ENCODE measurements at places on chromosomes 2 and 18.

GRCh38 chr2:152307863-152308262 lies 27.1 kb upstream of the FMNL2 start:
- no peak for DNase-seq

DNA sequence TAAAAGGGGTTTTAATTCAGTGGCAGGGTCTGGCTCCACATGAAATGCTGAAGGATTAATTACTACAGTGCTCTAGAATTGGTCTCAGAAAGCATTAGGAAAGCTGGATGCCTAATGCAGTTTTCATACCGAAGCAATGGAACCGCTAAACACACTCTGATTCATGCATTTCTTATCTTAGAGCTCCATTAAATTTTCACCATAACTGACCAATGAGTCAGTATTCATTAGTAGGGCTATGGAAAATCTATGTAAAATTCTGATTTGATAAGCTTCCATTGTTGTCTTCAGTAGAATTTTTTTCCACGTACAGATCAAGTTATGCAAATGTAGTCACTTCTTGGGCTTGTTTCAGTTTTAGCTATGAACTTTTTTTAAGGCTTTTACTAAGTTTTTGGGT lies 359.9 kb downstream of the ARHGAP15 start:
- DNase-seq, result peak; percentile 78

DNA sequence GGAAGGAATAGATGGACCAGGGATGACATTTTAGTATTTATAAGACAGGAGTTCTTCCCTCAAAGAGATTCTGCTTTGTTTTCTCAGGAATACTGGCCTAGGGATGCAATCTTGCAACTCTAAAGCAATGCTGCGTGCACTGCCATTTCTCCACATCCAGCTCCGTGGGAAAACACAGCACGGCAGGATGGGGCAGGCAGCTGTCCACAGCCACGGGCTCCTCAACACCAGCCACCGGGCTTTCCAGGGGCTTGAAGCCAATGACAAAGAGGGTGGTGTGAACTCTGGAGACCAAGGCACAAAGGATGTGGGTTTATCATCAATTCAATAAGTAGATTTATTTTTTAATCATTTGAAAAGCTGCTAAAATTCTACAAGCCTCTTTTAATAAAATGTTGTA lies 49.3 kb downstream of the CABYR start:
- no peak for DNase-seq

DNA sequence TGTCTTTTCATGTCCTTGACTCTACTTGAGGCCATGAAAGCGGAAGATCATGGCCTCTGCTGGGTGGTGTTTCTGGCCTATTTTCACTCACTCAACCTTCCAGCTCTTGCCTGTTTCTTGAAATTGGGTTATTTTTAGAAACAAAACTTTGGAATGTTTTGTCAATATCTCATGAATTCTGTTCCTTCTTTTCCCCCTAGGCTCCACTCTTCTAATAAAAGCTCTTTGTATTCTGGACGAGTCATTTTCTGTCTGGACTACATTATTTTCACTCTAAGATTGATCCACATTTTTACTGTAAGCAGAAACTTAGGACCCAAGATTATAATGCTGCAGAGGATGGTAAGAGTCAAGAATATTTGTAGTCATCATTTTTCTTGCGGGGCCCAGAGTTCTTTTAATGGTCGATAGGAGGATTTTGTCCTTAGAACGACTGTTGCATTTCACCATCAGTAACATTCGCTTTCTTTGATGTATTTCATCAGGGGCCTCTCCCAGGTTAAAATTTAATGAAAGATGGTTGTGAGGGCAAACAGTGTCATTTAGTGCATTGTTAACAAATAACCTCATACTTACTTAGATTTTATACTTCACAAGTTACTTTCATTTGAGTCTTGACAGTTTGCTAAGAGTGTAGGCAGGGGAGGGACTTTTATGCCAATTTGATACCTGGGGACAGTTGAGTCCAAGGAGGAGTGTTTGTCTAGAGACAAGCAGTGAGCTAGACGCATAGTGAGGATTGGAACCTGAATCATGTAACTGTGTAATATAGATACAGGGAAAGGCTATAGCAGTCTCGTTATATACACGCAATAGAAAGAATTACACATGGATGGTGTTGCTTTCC lies 64.6 kb downstream of the TRPM8 start:
- no peak for DNase-seq

DNA sequence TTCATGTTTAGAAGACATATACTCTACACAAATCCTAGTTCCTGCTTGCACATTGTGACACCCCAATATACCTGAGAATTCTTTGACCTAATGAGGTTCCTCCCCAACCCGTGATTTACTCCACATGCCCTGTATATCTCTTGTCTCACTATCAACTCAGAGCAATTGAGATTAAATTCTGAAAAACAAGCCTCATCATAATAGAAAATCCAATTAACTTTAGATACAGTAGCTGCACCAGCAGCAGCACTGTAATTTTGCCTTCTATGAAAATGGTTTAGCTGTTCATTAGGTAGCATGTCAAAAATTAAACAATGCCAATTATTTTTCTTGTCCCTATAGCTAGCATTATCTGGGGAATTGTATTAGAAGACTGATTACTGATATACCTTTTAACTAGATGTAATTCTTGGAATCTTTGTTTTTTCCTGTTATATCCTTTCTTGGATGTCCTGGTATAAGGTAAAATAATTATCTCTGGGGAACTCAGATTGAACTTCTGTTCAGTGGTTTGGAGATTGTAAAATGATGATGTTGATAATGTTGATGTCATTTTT lies 218.9 kb upstream of the TANK start:
- no peak for DNase-seq

DNA sequence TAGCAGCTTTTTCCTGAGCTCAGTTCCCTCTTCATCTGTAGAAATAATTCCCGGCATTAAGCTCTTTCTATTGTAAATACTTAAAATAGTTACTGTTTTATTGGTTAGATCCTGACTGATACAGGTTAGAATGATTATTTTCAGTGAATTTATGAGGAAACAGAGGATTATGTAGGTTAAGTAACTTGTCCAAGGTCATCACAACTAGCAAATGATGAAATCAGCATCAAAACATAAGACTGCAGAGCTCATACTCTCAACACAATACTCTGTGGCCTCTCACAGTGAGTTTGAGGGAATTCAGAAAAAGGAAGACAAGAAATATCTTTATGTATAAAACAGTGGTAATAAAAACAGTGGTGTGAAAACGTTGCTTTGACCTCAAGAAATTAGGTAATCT lies 113.2 kb upstream of the DLX2 start:
- DNase-seq, result no peak

- DNase-seq, result peak; percentile 16
These were observed 30.3 kb downstream of the ALMS1 start for GRCh38 chr2:73415906-73416305.

DNA sequence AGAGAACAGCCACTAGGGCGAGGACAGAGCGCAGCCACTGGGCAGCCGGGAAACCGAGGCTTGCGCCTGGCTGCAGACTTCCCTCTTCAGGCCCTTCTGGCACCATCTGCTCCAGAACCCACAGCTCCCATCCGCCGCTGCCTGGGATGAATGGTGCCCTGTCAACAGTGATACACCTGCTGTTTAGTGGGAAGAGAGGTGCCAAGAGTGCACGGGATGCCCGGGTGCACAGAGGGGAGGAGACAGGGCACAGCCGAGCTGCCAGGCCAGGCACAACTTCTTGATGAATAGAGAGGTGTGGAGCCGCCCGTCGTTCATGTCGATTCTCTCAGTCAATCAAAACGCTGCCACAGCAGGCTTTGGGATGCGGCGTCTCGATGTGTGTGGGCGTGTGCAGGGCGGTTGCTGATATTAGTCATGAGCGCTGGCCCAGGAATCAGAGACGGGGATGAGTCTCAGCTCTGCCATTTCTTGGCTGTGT lies 39.5 kb downstream of the RRM2 start:
- no peak for DNase-seq

All from fibroblast of skin of abdomen (primary cell).